ENCODE measurements at places on chromosomes 6 and 20.

GRCh38 chr6:3328796-3329195 is 70.0 kb downstream of the PSMG4 start:
- DNase-seq = no peak

DNA sequence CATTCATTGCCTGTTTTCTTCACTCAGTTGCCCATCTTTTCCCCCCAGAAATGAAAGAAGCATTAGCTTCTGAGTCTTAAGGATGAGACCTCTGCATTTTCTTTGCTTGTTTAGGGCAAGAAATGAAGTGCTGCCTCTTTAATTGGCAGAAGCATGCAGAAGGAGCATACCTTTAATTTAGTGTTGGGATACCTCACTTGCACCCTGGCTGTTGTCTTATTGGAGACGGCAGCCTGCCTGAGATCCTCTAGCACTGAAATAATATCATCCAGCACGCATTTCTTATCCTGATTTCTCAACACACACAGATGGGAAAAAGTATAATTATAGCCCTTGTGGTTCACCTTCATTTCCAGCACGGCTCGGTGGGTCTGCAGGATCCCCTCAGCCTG is 43.1 kb downstream of the PTCHD4 start:
- DNase-seq = no peak

DNA sequence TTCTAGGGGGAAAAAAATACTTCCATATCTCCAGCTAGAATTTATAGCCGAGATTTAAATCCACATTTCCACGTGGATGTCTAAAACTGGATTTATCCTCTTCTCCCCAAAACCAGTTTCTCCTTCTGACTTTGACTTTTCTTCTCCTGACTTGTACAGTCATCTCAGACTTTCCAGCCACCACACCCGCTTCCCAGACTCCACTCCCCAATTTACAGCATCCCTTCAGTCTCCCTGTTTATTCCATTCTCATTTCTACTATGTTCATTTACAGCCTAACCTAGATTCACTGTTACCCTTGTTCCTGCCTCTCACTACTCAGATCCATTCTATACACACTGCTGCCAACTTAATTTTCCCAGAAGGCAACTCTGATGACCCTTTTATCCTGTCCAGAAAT is 224.8 kb downstream of the KHDC1L start:
- DNase-seq = no peak

DNA sequence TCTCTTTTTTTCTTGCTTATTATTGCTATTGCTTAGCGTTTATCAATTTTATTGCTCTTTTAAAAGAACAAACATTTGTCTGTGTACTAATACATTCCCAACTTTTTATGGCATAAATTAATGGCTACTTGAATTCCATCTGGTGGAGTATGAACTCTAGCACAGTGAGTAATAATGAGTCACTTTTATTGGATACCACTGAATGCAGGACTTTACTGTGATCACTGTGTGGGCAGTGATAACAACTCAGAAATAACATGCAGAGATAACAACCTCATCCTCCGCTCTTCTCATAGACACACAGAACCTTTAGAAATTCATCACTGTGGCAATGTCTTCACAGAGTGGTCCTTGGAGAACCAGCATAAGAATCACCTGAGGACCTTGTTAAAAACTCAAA is 174.9 kb upstream of the PRND start:
- DNase-seq = no peak

GRCh38 chr6:143107911-143108761 is 47.4 kb downstream of the AIG1 start:
- DNase-seq = no peak

GRCh38 chr6:111031151-111031550 is 49.3 kb downstream of the RPF2 start:
- DNase-seq = no peak

- no peak for DNase-seq
Observed at GRCh38 chr6:137926207-137926731, 59.2 kb downstream of the TNFAIP3 start.
